ENCODE measurements at places on chromosomes 4 and X. TPM values are rescaled to one million over a fixed set of nuclear protein-coding genes. Genes with fewer than 3 reads are reported as not detected.
A peak's percentile ranks its signal among the peaks of the same experiment; 100 is the strongest.

DNA sequence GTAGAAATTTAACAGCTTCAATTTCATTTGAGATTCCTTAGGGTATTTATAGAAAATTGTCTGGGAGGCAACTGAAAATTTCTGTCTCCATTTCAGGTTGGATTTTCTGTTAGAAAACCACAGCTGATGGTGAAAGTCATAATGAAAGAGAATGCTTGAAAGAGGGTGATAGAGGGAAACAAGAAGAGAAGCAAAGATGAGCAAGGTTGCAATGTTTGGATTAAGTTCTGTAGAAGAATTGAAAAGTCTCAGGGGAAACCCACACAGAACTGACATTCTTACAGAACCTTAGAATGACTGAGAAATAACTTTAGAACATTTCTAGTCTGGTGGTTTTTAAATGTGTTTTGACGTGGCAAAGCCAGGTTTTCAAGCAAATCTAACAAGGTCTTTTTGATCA, 14.7 kb downstream of the GBA3 start:
- DNase-seq = no peak

Gene SCML1
- 2.3 TPM for total RNA-seq

Gene TBX22
- 0.88 TPM for total RNA-seq

DNA sequence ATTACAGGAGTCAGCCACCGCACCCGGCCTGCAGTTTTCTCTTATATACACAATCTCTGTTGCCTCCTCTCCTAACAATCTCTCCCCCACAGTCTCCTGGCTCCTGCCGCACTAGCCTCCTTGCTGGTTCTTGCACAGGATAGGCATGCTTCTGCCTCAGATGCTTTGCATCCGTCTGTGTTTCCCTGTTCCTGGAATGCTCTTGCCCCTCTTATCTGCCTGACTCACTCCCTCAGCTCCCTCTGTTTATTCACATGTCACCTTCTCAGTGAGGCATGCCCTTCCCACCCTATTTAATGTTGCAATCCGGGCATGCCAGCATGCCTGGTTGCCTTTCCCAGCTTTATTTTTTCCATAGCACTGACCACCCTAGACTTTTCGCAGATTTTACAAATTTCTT, 161.9 kb downstream of the PHF8 start:
- peak; percentile 45 for DNase-seq

DNA sequence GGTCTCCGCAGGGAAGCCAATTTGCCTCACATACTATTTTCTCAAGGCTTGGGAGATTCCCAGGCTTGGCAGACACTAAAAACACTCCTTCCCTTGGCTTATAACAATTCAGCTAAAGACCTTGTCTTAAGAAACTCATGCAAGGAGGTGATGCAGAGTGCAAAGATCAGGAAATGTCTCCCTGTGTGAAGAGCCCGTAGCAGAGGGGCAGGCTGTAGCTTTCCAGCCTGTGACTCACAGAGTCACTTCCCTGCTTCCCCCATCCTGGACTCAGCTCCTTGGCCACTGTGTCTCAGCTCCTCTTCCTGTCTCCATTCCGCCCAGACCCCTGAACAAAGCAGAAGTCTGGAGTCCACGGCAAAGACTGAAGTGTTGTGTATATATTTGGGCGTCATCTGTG, 56.1 kb downstream of the KDR start:
- DNase-seq = no peak

Gene MAGEA3
- total RNA-seq = 0.18 TPM

DNA sequence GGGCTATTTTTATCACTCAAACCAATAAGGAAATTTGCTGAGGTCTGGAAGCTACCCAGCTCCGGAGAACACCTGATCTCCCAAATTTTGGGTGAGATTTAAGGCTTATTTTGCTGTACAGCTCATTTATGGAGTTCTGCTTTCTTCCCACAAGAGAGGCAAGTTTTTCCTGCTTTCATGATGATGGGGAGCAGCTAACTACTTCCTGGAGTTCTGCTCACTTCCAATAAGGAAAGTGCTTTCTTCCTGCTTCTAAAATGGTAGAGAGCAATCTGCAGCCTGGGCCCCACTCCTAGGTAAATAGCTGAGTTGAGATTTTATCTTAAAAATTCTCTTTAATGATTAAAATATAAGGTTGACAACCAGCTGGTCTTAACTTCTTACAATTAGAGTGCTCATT, 606.0 kb upstream of the HTR2C start:
- DNase-seq = no peak

Gene EXOC1L
- not detected for total RNA-seq

Gene RAI2
- total RNA-seq = 4.8 TPM

Gene PDLIM3
- total RNA-seq = 9.8 TPM

Gene PCDH10
- 111 TPM for total RNA-seq

GRCh38 chrX:79036157-79036880, 91.1 kb downstream of the P2RY10 start:
- no peak for DNase-seq

Gene CFAP47
- 0.26 TPM for total RNA-seq
